Mucosa of descending colon (tissue), 3 donors: ENCODE measurements at places on chromosomes 1 and 21.
A peak's percentile ranks its signal among the peaks of the same experiment; 100 is the strongest.

- DNase-seq = no peak
Measured at GRCh38 chr1:94143809-94144176, 22.8 kb upstream of the ABCA4 start.

DNA sequence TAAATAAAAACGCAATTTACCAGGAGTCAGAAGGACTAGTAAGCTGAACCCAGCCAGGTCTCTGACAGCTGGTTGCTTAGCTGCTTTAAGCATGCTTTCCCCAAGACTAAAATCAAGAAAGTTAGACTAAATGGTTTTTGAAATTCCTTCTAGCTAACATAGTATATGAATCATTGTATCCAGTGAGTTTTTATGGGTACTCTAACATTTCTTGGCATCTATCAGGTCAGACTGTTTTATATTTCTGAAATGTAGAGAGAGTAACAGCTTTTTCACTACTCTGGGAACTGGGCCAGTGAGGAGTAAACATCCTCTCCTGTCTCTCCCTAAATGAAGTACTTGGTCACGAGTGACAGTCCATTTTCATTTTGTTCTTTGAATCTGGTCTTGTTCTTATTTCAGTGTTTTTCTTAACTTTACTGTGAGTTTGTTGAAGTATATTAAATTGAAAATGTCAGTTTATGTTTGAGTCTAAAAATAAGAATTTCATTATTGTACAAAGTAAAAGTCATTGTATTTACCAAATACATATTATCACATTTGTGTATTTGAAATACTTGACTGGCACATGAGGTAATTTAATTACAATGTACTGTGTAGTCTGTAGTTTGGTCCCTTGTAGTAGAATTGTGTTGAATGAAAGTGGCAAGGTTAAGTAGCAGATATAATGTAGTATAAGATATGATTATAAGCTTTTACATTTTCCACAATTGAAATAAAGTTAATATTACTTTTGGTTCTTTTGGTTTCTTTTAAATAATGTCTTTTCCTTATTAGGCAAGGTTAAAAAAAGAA is 47.6 kb downstream of the PKN2 start:
- no peak for DNase-seq

DNA sequence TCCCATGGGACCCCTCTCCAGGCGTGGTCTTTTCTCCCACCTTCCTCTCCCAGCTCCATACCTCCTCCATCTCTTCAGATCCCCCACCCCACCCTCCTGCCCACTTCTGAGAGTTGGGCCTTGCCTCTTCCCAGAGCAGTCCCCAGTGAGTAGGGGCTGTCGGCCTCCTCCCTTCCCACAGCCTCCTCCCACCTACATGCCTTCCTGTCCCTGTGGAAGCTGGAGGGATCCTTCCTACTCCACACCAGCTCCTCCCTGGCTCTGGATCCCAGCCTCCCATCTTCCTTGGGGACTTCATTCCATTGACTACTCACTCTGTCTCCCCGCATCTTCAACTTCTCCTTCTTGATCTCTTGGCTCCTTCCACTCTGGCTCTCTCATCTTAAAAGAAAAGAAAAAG is 24.9 kb downstream of the KCNQ4 start:
- no peak for DNase-seq

DNA sequence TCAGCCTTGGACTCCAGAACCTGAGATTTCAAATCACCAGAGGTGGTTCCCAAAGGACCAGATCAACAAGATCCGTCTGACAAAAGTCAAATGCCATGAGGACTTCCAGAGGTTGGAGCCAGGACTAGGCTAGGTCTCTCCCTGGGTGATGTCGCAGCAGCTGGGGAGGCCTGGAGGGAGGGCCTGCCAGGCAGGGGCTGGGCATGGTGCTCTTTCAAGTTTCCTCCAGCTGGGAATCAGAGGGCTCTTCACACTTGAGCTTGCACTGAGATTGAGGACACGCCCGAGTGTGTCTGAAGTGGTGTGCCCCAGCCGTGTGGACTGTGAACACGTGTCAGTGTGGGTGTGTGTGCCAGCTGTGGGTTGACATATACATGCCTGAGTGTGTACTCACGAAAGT is 21.3 kb upstream of the RSPO1 start:
- no peak for DNase-seq

DNA sequence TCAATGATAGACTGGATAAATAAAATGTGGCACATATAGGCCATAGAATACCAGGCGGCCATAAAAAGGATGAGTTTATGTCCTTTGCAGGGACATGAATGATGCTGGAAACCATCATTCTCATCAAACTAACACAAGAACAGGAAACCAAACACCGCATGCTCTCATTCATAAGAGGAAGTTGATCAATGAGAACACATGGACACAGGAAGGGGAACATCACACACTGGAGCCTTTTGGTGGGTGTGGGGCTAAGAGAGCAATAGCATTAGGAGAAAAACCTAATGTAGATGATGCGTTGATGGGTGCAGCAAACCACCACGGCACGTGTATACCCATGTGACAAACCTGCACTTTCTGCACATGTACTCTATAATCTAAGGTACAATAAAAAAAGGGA is 883.4 kb upstream of the PRMT6 start:
- DNase-seq = no peak

- DNase-seq = no peak
Measured at GRCh38 chr1:217136895-217137205, 413.6 kb upstream of the ESRRG start.

DNA sequence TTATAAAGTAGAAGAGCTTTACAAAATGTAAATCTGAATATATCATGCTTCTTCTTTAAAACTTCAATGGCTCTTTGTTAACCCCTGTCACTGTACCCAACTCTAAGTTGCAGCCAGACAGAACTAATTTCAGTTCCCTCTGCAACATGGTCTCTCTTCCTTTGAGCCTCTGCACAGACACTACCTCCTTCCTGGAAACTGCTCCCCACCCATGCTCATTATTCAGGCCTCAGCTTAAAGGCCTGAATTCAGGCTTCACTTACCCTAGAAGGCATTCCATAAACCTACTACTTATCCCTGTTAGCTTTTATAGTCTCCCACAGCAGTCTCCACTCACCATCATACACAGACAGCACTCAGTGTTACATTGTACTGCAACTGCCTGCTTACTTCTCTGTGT is 2.6 kb upstream of the EEIG2 start:
- DNase-seq = no peak

GRCh38 chr1:246214708-246215509 is 292.2 kb downstream of the SMYD3 start:
- peak; percentile 39 for DNase-seq

- no peak for DNase-seq
Measured at GRCh38 chr21:43290421-43291346, 121.9 kb downstream of the CRYAA start.

GRCh38 chr1:41576206-41576605 is 91.7 kb upstream of the EDN2 start:
- no peak for DNase-seq

DNA sequence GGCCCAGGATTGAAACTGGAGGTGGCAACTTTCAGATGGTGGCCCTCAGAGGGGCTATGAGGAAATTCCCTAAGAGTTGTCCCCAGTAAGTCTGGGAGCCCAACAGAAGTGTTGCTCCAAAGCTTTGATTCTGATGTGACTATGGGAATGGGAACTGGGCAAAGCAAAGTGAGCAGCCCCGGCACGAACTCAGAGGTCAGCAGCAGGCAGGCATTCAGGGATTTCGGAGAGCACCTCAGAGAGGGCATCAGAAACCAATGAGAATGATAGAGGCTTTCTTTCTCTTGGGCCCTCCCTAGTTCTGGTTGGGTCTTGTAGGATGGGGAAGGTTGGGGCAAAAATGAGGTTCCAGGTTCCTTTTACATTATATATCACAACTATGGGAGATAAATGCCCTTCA is 121.2 kb upstream of the HMGB4 start:
- no peak for DNase-seq

DNA sequence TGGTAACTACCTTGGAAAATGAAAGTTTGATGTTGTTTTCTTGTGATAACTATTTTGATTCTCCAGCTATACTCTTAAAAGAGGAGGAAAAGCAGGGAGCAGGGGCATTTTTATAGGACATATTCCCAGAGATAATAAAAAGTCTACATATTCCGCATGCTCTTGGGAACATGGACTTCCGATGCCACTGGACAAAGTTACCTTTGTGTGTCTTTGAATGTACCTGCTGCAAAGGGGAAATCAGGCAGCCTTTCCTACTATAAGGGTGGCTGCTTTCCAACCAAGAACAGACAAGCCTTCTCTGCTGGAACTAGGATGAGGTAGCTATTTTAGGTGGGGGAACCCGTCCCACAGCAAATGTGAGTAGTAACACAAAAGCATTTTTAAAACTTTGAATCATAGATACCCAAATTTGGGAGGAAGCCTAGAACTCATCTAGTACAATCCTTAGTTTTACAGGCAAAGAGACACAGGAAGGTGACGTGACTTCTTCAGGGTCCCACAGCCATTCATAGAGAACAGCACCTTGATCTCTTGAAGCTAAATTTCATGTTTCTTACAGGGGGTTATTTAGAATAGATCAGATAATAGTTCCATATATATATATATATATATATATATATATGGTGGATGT is 179.9 kb downstream of the FASLG start:
- DNase-seq = no peak

GRCh38 chr1:246333855-246334254 is 173.2 kb downstream of the SMYD3 start:
- DNase-seq = no peak

- DNase-seq = no peak
Measured at GRCh38 chr21:35971824-35972223, 88.5 kb downstream of the SETD4 start.

GRCh38 chr1:17810668-17811067 is 55.5 kb downstream of the ACTL8 start:
- no peak for DNase-seq

GRCh38 chr21:46172863-46173528 is 11.3 kb downstream of the SPATC1L start:
- DNase-seq = no peak

DNA sequence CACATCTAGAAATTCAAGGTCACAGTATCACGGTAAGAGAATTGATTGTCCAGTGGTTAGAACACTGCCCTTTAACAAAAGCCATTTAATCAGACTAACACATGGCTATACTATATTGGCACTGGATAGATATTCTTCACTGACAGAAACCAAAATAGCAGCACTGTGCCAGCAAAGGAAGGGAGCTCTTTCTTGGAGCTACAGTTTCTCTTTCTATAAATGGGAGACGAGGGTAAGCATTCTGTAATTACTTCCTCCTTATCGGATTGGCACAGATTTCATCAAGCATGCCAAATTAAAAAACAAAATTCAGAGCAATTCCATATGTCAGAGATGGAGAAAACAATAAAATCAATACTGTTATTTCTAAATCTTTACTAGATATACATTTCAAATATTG is 115.7 kb upstream of the CACYBP start:
- DNase-seq = no peak

DNA sequence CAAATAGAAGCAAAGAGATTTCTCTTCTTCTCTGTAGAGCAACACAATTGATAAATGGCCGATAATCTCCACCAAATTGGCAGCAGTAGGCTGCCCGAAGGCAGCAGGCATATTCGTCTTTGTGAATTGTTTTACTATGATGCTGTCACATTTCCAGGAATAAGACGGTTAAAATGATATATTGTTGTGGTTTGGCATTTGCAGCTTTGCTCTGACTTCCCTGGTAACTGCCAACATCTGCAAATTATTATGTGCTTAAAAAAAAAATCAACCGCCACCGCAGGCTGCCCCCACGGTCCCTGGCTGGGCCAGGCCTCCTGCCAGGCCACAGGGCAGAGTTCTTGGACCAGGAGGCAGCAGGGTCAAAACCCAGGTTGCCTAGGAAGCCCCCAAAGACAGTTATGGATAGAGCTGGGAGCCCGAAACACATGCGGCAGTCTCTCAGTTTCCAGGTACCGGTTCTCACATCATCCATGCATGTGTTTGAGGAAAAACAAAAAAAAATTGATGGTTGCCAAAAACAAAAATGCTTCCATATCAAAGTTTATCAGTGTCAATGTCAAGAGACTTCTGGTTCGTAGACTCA is 179.3 kb downstream of the ETS2 start:
- DNase-seq = no peak

- DNase-seq = no peak
Measured at GRCh38 chr21:37065561-37066177, 7.2 kb downstream of the PIGP start.

GRCh38 chr1:97038410-97038809 is 316.8 kb downstream of the PTBP2 start:
- DNase-seq = no peak

DNA sequence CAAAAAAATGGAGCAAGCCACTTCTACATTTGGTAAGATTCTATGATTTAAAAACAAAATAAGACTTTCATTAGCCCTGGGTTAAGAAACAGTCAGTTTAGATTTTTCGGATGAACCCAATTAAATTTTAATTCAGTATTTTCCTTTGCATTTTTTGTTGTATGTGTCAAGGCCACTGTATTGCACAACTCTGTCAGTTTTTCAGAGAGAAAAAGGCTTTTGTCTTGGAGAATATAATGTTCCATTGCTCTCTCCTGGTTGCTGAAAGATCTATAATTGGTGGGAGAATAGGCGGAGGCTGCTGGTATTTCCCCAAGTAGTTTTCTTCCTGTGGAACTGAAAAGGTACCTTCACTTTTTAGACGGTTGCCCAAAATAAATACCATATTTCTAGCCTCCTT is 84.6 kb downstream of the NEGR1 start:
- DNase-seq = no peak

- no peak for DNase-seq
Measured at GRCh38 chr1:84299536-84300170, 1.9 kb upstream of the SAMD13 start.

GRCh38 chr21:33539616-33540015 is 2.3 kb downstream of the GART start:
- DNase-seq = no peak

DNA sequence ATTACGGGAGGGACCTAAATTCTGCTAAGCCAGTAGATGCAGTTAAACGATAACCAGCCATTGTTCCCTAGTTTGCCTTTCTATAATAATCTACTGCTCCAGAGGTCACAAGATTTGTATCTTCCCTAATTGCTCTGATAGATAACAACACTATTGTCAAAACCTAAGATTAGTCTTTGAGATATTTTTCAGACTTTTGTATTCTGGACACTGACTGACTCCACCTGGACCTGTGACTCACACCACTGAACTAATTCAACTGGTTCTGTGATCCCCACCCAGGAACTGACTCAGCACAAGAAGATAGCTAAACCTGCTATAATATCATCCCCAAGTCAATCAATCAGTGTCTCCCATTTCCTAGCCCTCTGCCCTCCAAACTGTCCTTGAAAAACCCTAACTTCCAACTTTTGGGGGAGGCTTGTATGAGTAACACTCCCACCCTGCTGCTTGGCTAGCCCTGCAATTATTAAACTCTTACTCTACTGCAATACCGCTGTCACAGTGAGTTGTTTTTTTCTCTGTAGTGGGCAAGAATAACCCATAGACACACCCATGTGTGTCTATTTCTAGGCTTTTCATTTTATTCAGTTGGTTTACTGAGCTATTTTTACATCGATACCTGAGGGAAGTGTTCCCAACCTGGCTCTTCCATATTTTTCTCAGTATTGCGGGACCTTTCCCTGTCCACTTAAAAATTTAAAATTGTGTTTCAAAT is 11.2 kb downstream of the KIFAP3 start:
- no peak for DNase-seq

GRCh38 chr1:150192012-150192411 is 42.3 kb downstream of the PLEKHO1 start:
- DNase-seq = no peak

GRCh38 chr1:72631449-72631848 is 349.1 kb upstream of the NEGR1 start:
- DNase-seq = no peak
